ENCODE measurements at places on chromosomes 13 and 19.

GRCh38 chr13:31124204-31124603, 37.5 kb downstream of the HSPH1 start:
- DNase-seq = no peak

GRCh38 chr13:46146898-46147297, 35.1 kb downstream of the LCP1 start:
- no peak for DNase-seq

- DNase-seq = no peak
These were observed 3.0 kb upstream of the IL12RB1 start for GRCh38 chr19:18089726-18090125.

- DNase-seq = no peak
These were observed 38.6 kb downstream of the GATAD2A start for GRCh38 chr19:19443902-19444680.

DNA sequence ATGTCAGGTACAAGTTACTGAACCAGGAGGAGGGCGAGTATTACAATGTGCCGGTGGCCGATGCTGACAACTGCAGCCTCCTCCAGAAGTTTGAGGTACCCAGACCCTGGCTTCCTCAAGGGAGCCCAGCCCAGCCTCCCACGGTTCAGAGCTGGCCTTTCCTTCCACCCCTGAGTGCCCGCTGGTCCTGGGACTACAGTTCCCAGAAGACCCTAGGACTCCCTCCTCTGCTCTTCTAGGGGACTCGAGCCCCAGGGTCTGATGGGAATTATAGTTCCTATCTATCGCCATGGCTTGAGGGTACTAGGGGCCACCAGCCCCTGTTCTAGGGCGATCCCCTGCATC, 11.0 kb downstream of the PRKCG start:
- no peak for DNase-seq

- no peak for DNase-seq
These were observed 70.0 kb downstream of the CHST8 start for GRCh38 chr19:33691736-33692135.

DNA sequence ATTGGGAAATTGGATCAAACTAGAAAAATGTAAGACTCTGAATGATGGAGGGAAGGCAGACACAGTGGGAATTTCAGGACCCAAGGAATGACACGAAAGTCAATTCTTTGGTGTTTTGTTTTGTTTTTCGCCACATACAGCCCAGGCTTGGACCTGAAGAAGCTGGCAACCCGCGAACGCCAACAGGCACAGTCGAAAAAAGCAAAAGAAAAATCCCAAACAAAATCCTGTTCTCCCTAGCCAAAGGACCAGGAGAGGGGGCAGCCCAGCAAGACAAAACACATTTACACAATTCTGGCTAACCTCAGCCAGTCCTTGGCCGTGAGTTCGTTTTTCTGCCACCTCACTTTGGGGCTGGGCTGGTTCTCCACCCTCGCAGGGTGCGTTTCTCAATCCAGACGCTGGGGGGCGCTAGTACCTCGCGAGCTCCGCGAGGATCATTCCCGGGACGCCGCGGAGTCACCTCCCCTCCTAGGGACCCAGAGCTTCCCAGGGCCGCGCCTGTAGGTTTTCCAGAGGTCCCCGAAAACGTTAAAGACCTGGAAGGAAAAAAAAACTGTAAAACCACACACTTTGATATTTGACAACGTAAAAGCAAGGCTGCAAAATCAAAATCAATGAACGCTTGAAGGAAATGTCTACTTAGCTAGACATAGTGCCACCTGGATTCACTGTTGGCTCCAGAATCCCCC, 34.9 kb upstream of the TPM4 start:
- DNase-seq = no peak

DNA sequence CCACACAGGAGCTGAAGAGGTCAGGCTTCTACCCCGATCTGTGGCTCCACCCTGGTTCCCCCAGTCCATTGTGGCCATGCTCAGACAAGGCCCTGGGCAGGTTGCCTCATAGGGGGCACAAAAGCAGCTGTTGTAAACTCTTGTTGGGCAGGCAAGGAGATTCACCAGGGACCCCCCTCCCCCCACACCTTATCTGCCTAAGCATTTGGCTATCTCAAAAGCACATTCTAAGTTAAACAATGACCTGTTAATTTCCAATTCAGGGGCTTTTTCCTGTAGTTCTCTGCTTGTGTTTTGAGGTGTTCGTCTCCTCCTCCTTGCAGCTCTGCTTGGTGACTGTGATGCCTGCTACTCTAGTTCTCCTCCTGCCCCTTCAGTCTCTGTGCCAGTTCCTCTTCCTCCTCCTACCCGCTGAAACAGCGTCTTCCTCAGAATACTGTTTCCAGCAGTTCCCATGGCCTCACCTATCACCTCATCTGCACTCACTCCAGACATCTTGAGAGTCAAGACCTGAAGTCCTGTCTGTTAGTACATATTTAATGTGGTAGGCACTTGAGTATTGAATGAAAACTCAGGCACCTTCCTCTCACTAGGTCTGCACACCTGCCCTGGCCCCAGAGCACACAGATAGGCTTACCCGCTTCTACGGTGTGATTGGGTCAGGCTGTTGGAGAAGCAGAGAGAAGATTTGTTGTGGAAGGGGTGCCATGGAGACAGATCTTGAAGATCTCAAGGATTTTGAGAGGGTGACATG, 31.7 kb downstream of the SPATA13 start:
- no peak for DNase-seq

GRCh38 chr13:99854366-99854765, 117.2 kb downstream of the ZIC5 start:
- DNase-seq = no peak

DNA sequence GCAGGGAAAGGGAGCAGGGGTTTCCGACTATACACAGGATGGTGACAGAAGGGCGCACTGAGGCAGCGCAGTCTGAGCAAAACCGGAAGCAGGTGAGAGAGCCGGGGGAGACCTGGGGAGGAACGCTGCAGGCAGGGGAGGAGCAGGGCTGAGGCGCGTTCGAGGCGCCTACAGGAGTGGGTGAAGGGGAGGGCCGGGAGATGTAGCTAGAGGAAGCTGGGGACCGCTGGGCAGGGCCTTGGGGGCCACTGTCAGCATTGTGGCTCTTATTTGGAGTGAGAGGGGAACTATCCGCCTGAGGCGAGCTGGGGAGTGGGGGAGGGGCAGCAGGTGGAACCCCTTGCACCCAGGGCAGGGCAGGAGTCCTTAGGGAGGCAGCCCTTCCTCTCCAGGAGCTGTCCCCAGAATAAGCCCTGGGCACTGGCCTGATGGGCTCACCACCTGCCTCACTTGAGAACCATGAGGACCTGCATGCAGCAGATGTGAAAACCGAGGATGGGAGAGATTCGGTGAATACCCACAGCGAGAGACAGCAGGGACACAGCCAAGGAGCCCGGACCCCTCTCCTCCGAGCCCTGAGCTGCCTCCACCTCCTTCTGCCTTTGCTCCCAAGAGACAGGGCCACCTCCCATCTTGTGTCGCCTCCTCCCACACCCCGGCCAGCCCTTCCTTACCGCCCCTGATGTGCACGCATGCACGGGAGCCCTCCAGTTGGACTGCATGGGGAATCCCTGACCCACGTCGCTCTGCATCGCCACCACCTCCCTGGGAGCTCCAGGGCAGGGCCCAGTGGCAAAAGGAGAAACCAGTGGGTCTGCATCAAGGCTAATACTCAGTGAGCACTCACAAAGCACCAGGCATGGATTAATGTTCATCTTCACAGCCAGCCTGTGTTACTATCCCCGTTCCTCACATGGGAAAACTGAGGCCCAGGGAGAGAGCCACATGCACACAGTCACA, 10.3 kb downstream of the AKT2 start:
- DNase-seq = no peak

DNA sequence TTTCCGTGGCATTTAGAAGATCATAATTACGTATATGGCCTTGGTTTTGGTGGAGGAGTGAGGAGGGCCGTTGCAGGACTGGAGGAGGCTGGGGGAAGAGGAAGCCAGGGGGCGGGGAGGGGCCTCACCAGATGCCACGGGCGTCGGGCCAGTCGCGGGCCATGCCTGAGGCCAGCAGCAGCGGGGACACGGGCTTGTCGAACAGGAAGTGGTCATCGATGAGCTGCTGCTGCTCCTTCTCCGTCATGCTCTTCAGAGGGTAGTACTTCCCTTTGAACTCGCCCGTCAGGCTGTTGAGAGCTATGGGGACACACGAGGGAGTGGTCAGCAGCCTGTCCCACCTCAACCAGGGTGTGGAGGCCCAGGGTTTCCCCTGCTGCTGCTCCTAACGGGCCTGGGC, 11.1 kb downstream of the CKM start:
- DNase-seq = no peak

Data from NCI-H187 treated with DMSO at 0.1 percent for 48 hours (cell line).